ENCODE measurements at places on chromosomes 7 and 10.

DNA sequence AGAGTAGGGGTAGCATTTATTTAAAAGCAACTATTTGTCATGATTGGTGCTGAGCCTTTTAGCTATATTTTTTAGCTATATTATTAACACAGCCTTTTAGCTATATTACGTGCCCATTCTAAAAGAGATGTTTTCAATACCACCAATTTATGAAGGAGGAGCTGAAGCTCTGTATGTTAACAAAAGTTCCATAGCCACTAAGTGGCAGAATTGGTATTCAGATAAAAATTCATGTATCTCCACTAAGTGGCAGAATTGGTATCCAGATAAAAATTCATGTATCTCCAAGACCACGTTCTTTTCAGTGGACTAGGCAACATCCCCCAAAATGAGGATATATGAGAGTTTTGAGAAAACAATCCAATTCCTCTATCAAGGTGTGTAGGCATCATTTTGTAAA is 268.6 kb downstream of the HGF start:
- DNase-seq: no peak

DNA sequence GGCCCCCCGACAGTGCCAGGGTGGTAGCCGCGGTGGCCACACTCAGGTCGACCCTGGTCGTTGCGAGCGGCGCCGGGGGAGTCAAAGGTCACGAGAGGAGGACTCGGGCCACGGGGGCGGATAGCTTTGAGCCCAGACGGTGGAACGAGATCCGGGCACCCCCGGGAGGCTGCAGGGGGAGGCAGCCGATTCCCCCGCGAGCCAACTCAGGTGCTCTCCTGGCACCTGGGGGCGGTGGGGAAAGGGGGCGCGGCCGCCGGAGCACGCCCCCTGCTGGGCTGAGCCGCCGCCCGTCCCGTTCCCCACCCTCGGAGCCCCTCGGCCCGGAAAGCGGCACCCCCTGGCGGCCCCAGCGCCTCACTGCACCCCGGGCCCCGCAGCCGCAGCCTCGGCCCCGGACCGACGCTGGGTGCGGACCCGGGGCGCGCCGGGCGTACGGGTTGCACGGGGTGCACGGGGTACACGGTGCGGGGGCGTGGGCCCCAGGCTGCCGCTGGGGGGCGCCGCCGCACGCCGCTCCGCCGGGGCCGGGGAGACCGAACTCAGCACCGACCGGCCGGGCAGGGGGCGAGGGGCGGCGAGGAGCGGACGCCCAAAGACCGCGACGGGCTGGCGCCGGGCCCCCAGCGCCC is 521 bp upstream of the NYAP1 start:
- no peak for DNase-seq

DNA sequence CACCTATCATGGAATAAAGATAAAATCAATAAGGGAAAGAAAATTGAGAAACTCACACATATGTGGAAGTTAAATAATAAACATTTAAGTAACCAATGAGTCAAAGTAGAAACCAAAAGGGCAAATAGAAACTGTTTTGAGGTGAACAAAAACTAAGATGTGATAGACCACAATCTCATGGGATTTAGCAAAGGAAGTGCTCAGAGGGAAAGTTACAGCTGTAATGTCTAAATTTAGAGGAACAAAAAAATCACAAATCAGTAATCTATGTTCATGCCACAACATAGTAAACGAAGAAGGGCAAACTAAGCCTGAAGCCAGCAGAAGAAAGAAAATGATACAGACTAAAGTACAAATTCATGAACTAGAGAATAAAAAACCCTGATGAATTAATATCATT is 16.3 kb downstream of the CYP3A4 start:
- no peak for DNase-seq

DNA sequence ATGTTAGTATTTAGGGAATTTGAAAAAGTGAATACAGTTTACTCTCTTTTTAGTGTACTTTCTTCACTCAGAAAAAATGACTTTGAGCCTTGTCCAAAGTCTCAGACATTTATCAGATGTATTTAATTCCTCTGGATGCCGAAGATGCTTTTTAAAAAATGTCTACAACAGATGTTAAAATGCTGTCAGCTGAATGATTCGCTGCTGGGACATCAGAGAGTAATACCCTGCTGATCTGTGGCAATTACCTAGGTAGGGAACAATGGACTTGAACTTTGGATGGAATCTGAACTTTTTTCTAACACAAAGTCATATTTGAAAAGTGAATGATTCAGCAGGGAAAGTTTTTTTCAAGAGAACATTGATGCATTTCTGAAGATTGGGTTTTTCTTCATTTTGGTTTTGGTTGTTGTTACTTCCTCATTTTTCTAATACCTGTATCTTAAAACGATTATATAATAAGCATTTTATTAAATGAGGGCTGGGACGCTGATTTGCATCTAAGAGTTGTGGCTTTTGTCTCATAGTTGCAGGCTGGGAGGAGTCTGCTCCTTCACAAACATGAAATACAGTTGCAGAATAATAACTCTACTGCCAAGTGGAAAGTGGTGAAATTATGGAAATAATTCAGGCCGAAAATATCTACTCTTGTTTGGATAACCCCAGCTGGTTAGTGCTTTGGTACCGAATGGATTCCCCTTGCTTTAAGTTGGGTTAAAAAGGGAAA is 98.0 kb downstream of the SPAG6 start:
- no peak for DNase-seq

Data from ascending aorta (tissue), 2 donors.